CD14-positive monocyte (primary cell): ENCODE measurements at places on chromosomes 5 and 9.

- no peak for DNase-seq
Observed at GRCh38 chr9:32294106-32294505, 90.3 kb upstream of the ACO1 start.

DNA sequence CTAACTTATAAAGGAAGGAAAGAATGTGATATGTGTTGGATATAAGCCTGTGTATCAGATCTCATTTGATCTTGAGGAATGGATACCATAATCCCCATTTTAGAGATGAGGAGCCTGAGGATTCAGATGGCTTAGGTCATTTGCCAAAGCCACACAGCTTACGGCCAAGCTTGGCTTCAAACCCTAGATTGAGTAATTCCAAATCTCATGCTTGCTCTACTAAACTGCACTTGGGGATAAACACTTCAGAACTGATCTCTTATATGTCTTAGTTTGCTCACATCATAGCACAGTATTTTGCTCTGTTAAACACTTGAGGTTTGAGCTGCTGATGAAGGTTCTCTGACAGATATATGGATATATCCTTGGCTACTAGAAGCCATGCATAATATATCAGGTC lies 504.4 kb downstream of the NTRK2 start:
- DNase-seq, result no peak

DNA sequence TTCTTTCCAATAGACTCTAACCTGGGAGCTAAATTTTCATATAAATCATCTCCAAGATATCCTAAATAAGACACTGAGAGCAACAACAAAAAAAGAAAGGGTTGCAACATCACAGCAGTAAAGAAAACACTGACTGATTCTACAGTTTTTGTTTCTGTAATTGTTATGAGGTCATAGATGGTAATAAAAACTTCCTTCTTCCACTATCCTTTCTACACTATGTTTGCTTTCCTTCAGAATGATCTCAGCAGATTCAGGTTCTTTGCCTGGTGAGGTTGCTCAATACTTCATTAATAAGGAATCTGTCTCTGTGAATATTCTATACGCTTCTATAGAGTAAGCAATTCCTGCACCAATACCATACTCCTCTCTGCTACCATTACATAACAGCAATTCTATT lies 835.6 kb upstream of the GRAMD2B start:
- DNase-seq, result no peak

DNA sequence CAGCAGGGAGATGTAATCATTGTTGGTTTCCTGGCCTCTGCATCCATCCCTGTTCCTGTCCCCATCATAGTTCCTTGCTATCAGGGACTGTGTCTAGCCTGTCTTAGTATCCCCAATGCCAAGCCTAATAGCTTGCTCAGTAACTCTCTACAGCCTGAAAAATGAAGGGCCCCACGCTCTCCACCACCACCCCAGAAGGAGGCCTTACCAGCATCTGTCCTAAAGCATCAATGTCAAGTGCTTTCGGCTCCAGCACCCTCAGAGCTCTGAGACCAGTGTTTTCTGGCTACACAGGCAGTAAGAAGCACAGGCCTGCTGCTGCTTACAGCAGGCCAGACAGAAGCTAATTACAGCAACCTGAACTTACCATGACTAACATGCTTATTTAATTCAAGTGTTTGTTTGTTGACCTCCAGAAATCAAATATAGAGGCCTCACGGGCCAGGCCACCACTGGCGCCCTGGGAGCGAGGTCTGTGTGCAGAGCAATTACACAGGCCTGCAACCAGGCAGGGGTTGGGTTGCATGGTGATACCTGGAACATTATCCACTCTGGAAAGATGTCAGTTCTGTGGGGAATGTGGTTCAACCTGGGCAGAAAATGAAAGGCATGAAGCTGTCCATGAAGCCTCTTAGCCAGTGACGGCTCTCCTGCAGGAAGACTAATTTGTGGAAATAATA lies 124.3 kb downstream of the SLC1A3 start:
- DNase-seq, result no peak

GRCh38 chr5:13640270-13640669 lies 304.2 kb downstream of the DNAH5 start:
- no peak for DNase-seq

- DNase-seq, result no peak
Observed at GRCh38 chr5:117748336-117748735, 1173.7 kb upstream of the SEMA6A start.

DNA sequence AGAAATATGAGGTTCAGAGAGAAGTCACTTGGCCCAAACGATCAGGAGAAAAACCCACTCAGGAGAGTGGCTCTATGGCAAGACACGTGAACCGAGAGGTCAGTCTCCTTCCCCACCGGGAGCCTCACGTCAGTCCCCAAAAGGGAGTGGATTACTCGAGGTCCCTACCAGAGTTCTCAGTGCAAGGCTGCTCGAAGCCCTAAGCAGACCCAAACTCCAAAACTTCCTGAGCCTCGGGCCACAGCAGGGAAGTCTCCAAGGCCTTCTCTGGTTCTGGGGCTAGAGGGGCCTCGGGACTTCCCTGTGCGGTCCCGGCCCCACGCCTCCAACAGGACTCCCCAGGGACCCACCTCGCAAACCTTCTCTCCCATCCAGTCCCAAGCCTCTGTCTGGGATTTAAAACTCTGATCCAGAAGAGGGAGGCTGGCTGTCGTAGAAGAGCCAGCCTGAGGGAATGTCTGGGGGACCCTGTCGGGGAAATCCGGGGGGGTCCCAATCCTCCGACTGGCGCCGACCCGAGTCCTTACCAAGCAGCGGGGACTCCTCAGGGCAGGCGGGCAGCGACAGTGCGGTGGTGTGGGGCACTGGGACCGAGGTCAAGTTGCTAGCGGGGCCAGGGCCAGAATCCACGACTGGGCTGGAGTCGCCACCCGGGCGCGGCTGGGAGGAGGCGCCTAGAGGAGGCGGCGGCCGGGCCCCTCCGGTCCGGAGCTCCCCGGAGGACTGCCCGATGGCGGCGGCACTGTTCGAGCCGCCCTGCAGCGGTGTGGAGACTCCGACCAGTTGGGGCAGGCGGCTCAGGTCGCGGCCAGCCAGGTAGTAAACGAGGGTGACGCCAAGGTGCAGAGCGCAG lies 679 bp downstream of the B4GALT1 start:
- DNase-seq, result no peak

DNA sequence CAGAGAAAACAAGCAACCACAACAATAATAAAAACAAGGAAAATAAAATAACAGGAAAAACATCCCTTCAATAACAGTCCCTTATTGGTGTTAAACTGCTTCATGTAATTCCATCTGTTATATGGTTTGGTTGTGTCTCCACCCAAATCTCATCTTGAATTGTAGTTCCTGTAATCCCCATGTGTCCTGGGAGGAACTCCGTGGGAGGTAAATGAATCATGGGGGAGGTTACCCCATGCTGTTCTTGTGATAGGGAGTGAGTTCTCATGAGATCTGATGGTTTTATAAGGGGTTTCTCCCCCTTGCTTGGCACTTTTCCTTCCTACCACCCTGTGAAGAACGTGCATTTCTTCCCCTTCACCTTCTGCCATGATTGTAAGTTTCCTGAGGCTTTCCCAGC lies 369.8 kb downstream of the TMEM232 start:
- DNase-seq, result no peak

DNA sequence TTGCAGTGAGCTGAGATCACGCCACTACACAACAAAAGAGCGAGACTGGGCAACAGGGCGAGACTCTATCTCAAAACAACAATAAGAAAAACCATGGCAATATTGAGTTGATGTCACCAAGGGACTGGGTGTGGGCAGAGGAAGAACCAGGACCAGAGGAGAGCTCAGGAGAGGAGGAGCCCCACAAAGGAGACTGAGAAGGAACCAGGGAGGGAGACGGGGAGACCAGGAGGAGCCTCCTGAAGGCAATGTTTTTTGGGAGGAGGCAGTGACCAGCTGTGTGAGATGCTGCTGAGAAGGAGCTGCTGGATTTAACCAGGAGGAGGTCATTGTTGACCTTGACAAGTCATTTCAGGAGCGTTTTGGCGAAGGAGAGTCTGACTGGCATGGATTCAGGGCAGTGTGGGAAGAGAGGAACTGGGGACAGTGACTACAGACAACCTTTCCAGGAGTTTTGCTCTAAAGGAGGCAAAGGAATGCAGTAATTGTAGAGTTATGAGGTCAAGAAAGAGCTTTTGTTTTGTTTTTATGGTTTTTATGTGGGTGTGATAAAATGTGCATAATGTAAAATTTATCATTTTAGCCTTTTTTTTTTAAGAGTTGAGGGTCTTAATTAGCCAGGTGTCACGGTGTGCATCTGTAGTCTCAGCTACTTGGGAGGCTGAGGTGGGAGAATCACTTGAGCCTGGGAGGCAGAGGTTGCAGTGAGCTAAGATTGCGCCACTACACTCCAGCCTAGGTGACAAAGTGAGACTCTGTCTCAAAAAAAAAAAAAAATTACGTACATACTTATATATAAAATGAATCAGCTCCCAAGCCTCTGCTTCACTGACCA lies 17.9 kb downstream of the TRUB2 start:
- DNase-seq, result no peak

- no peak for DNase-seq
Observed at GRCh38 chr9:70625078-70625477, 210.6 kb upstream of the KLF9 start.

DNA sequence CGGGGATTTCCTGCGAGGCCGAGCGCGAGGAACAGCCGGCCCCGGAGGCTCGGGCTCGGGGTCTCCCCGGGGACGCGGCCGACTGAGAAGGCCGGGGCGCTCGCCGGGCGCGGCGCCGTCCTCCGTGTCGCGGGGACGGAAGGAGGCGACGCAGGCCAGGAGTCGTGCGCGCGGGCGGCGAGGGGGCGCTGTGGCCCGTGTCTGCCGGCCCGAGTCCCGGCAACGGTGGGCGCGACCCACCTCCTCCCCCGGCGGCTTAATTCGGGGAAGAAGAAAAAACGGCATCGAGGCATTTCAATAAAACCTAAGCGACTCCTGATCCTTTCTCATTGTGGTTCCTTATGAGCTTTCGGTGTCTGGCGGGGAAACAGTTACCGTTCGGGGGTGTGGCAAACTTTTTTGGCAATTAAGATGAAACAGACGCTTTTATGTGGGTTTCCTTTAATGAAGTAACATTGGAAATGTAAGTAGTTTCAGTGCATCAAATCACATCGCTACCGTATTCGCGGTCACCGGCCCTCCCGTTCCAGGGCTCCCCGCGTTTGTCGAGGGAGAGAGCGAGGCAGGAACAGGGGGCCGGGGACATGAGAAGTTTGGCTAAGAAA lies 3.7 kb upstream of the IRX2 start:
- no peak for DNase-seq

- DNase-seq, result no peak
Observed at GRCh38 chr5:59123595-59124561, 541.0 kb downstream of the RAB3C start.

DNA sequence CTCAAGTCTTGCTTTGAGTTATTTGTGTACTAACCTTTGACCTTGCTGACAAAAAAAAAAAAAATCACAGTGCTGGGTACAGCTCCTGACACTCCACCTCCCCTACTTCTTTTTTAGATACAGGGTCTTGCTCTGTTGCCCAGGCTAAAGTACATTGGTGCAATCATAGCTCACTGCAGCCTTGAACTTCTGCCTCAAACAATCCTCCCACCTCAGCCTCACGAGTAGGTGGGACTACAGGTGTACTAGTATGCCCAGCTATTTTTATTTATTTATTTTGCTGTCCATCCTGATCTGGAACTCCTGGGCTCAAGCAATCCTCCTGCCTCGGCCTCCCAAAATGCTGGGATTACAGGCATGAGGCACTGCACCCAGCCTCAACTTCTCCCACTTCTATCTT lies 57.2 kb upstream of the KCNMB1 start:
- DNase-seq, result no peak

DNA sequence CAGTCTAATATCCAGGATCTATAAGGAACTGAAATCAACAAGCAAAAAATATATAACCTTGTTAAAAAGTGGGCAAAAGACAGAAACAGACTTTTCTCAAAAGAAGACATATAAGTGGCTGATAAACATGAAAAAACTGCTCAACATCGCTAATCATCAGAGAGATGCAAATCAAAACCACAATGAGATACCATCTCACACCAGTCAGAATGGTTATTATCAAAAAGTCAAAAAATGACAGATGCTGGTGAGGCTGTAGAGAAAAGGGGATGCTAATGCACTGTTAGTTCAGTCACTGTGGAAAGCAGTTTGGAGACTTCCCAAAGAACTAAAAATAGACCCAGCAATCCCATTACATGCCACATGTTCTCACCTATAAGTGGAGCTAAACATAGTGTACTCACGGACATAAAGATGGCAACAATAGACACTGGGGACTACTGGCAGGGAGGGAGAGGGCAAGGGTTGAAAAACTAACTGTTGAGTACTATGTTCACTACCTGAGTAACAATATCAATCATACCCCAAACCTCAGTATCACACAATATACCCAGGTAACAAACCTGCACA lies 11.7 kb upstream of the TSSK1B start:
- DNase-seq, result no peak

DNA sequence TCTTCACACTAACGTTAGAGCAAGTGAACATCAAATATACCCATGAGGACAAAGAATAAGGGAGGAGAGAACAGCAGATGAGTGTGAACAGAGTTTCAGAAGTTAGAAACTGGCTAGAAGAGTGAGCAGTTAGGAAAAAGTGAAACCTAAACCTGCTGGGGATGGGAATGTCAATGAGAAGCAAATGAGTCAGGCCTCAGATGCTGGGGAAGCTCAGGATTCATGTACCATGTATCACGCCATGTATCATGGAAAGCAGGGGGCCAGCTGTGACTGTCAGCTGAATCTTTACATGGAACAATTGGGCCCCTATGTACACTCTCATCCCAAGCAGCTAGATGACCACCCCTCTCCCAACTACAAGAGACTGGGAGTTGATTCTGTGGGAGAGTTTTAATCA lies 16.2 kb downstream of the GDF9 start:
- no peak for DNase-seq

GRCh38 chr9:76617497-76618175 lies 146.6 kb upstream of the PCA3 start:
- no peak for DNase-seq

DNA sequence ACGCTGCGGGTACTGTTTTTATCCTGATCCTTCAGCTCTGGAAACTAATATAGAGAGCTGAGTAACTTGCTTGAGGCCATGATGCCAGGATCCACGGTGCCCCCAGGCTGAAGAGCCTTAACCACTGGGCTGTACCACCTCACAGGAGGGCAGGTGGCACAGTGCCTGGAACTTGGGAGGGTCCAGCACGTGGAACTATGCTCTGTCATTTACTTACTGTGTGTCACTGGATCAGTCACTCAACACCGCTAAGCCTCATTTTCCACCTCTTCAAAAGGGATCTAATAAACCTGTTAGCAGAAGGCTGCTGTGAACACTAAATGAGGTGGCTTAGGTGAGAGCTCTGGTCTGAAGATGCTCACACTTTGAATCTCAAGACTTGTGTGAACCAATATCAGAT lies 29.6 kb downstream of the KCNIP1 start:
- no peak for DNase-seq

DNA sequence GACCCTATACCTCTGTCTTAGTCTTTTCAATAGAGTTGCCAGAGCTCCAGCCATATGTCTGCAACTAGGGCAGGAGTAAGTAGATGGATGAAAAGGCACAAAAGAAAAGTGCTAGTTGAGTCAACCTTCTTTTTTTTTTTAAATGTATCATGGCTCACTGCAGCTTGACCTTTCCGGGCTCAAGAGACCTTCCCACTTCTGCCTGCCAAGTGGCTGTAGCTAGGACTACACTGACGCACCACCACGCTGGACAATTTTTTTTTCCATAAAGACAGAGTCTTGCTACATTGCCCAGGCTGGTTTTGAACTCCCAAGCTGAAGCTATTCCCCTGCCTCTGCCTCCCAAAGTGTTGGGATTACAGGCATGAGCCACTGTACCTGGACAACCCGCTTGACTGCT lies 27.3 kb downstream of the FOXE1 start:
- DNase-seq, result no peak

GRCh38 chr5:113495422-113495841 lies 7.2 kb upstream of the MCC start:
- no peak for DNase-seq

- peak; percentile 33 for DNase-seq
Observed at GRCh38 chr5:90983148-90983547, 400.0 kb downstream of the ARRDC3 start.
